Endothelial cell (in vitro differentiated cells): ENCODE measurements at places on chromosomes 16 and 17. TPM values are rescaled to one million over a fixed set of nuclear protein-coding genes. Genes with fewer than 3 reads are reported as not detected.

CARD14 gene
- total RNA-seq: 0.64 TPM

SEPTIN1 gene
- 1.6 TPM for total RNA-seq

CEP112 gene
- 26.3 TPM for total RNA-seq

LITAFD gene
- total RNA-seq: not detected

MBTPS1 gene
- total RNA-seq: 79.7 TPM

PLCG2 gene
- 103 TPM for total RNA-seq

ADAT1 gene
- total RNA-seq: 137 TPM

VTN gene
- not detected for total RNA-seq

SOX9 gene
- total RNA-seq: 5.1 TPM

NPIPB8 gene
- total RNA-seq: 0.13 TPM

TM4SF5 gene
- not detected for total RNA-seq

TBC1D3C gene
- not detected for total RNA-seq

PHOSPHO1 gene
- not detected for total RNA-seq

GH1 gene
- total RNA-seq: not detected

OTOP3 gene
- total RNA-seq: not detected

PRR35 gene
- total RNA-seq: not detected

GUCY2D gene
- total RNA-seq: not detected

OR1F1 gene
- not detected for total RNA-seq
